ENCODE measurements at places on chromosomes 16 and 17.

DNA sequence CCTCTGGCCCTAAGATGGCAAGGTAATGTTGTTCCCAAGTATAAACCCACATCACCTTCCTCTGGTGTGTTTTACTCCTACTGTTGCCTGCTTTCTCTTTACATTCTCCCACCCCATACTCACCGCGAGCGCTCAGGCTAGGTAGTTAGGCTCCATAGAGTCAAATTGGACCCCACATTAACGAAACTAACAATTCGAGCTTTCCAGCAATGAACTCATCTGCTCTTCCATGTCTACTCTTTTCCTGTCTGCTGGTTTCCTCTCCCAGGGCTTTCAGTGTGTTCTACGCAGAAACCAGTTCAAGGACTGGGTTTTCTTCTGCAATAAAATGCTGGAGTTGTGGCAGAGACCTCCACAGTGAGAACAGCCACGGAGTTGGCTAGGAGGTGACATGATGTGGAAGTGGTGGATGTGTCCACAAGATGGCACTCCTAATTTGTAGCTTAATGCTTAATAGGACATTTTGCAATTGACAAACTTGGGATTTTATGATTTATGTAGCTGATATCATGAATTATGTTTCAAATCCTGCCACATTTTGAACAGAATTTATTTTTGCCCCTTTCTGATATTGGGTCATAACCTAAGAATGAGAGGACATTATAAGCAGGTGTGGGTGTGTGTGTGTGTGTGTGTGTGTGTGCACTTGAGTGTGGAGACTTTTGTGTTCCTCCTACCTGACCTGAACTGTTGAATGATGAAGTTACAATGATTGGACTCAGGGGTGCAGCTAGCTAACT is 2.2 kb upstream of the UQCRC2 start:
- DNase-seq: peak; percentile 24

- DNase-seq: peak; percentile 84
Observed at GRCh38 chr17:17626151-17626805, 34.8 kb upstream of the PEMT start.

DNA sequence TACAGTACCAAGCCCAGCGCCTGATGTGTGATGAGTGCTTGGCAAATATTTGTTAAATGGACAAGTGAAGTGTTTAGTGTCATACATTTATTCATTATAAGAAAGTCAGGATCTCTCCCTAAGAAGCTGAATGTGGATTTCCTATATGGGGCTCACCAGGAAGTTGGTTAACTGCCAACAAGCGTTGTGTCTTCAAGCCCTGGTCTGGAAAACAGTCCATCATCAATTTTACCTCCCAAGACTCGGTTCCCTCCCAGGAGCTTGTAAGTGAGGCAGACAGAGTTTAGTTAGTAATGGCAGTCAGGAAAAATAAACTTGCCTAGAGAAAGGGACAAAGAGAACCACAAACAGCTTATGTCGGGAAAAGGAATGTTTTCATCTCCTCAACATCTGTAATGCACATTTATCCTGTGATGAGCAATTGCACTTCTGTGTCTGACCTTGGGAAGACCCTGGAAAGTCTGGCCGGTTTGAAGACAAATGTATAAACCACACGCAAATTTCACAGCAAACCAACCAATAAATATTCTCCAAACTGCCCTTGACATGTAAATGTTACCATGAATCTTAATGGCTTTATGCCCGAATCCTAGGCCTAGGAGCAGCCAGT is 28.3 kb downstream of the C16orf95 start:
- no peak for DNase-seq

DNA sequence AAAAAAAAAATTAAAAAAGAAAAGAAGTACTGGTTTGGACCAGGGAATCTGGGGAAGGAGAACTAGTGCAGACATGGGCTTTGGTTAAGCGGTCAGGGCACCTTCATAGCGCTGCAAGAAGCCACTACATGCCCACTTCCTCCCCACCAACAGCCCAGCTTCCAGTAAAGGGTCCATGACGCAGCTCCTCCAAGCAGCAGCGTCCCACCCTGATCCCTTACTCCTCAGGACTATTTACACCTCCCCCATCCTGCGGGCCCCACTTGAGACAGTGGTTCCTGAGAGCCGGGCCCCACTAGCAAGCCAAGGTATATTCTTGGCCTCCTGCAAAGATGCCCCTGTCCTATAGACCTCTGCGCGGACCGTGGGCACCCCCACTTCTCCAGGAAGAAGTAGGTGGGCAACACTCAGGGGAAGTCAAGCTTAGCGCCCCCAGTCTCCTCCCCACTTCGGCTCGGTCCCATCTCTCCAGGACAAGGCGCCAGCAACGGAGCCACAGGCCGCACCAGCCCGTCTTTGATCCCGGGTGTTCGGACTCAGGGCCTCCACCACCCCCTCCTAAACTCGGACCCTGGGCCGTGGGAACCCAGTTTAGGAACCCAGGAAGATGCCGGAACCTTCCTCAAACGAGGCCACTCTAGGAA is 913 bp upstream of the PRR14 start:
- no peak for DNase-seq

DNA sequence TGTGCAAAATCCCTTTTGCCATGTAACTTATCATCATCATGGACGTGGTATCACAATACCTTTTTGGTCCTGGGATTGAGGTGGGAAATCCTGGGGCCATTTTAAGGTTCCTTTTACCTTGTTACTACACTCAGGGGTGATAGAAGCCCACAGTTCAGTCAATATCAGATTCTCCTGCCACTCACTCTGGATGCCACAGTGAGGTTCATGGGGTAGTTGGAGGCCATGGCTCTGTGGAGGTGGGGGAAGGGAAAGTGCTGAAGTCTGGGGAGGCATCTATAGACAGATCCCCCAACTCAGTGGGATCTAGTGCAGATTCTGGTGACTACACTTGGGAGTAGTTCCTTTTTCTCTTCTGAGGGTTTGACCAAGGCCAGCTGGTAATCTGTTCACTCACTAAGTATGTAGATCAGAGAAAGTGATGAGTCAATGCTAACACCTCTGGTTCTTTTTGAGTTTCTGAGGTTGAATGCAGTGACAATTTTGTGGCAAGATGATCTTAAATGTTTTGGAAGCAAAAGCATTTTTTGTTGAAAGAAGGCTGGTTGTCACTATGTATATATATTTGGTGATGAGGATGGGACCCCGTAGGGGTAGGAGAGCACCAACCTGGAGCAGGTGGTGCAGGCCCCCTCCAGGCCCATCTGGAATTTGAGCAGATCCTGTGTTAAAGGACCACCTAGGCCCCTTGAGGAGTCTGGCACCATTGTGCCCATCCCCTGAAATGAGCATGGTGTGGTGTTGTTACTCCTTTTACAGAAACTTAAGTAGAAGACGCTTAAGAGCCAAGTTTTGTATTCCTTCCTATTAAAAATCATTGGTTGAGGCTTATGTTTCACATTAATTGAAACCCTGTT is 18.8 kb upstream of the IRF8 start:
- DNase-seq: no peak

DNA sequence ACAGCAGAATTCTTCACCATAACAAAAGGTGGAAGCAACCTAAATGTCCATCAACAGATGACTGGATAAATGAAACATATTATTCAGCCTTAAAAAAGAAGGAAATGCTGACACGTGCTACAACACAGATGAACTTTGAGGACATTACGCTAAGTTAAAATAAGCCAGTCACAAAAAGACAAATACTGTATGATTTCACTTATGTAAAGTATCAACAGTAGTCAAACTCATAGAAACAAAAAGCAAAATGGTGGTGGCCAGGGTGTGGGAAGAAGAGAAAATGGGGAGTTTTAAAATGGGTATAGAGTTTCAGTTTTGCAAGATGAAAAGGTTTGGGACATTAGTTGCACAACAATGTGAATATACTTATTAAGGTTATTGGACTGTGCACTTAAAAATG is 49.8 kb upstream of the MTMR4 start:
- no peak for DNase-seq

GRCh38 chr17:8254881-8255280 is 5.8 kb downstream of the PFAS start:
- no peak for DNase-seq

GRCh38 chr17:30926516-30926915 is 4.8 kb downstream of the ADAP2 start:
- DNase-seq: no peak

GRCh38 chr17:35597604-35598003 is 10.5 kb downstream of the AP2B1 start:
- no peak for DNase-seq

GRCh38 chr17:47719411-47720152 is 13.5 kb upstream of the TBX21 start:
- DNase-seq: no peak

DNA sequence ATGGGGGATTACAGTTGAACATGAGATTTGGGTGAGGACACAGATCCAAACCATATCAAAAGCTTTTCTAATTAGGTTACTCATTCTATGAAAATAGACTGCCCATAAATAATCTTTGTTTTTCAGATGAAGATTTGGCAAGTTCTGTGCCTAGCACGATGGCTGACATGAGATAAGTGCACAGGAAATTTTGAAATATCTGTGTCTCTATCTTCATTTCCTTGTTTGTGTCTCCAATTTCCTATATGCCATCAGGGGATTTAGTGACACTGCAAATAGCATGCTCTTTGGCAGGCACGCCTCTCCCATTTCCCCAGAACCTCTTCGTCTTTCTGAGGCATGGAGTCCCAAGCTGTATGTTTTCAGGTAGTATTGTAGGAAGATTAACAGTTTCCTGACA is 544.6 kb downstream of the CDH13 start:
- DNase-seq: no peak

DNA sequence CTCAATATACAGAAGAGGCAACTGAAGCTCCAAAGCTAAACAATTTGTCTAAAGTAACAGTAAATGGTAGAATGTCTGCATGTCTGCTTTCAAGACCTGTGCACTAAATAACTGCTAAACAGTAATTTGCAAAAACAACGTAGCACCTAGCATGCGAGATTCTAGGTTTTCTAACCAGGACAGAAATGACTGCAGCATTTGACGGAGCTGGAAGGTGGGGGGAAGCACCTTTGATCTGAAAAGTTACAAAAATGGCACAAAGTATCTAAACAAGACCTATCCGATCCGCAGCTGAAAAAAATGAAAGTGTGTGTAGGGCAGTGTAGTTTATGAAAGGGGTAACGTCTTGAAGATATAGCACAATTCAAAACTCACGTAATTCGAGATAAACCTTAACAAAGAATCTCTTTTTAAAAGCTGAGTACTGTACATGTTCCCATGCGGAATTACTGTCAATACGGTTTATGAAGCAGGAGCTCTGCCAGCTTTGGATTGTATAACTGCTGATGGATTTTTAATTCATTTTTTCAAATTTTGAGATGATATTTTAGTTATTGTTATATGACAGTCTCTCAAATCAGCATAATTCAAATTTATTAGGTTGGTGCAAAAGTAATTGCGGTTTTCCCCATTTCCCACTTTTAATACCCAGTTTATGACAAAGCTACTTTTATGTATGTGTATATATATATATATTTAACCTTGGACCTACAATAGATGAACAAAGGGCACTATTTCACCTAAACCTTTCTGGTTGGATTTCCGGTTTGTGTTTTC is 1.2 kb upstream of the WIPI1 start:
- DNase-seq: no peak

- DNase-seq: no peak
Observed at GRCh38 chr17:67033613-67034012, 10.7 kb upstream of the CACNG1 start.
